EH (cell line): ENCODE measurements at places on chromosomes 7 and 10.

- DNase-seq, result no peak
These were observed 417.3 kb downstream of the RPS24 start for GRCh38 chr10:78450807-78451485.

GRCh38 chr7:36526863-36527548 is 137.3 kb downstream of the ANLN start:
- peak; percentile 71 for DNase-seq

DNA sequence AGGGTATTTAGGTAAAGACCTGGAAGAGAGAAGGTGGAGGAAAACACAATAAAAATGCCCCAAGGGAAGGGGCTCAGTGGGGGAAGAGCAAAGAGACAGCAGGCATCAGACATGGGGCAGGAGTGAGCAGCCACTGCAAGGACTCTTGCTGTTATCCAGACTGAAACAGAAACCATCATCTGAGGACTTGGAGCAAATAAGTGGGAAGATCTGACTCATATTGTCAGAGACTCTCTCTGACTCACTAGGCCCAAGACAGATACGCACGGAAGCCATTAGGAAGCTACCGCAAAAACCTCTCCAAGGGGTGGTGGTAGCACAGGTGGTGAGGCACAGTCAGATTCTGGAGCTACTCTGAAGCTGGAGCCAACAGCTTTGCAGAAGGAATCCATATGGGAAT is 110.7 kb downstream of the RNF32 start:
- peak; percentile 74 for DNase-seq

DNA sequence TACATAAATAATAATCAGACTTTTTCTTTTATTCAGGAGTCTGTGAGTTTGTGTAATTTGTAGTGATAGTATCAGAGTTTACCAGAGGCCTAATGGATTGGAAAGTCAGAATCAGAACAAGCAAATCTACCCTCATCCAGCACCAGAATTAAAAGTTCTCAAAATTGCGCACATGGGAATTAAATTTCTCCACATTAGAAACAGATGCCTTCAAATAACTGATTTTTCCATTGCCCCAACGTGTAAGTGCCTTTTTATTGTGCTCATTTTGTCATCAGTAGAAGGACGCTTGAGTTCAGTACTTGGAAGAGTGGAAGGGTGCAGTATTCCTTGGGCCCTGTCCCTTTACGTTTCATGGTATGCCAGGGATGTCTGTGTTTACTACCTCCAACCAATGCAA is 32.8 kb downstream of the BICC1 start:
- no peak for DNase-seq

DNA sequence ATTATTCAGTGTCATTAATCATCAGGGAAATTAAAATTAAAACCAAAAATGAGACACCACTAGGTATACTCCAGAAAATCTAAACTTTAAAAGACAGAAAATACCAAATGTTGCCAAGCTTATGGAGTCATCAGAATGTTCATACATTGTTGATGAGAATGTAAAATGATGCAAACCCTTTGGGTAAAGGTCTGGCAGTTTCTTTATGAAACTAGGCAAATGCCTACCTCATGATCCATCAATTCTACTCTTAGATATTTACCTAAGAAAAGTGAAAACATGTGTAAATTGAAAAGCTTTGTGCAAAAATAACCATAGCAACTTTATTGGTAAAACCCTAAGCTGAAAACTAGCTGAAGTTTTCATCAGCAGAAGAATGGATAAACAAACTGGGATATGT is 329.5 kb upstream of the MEOX2 start:
- no peak for DNase-seq

- DNase-seq, result peak; percentile 13
These were observed 1.6 kb downstream of the CHST15 start for GRCh38 chr10:124091646-124092249.

DNA sequence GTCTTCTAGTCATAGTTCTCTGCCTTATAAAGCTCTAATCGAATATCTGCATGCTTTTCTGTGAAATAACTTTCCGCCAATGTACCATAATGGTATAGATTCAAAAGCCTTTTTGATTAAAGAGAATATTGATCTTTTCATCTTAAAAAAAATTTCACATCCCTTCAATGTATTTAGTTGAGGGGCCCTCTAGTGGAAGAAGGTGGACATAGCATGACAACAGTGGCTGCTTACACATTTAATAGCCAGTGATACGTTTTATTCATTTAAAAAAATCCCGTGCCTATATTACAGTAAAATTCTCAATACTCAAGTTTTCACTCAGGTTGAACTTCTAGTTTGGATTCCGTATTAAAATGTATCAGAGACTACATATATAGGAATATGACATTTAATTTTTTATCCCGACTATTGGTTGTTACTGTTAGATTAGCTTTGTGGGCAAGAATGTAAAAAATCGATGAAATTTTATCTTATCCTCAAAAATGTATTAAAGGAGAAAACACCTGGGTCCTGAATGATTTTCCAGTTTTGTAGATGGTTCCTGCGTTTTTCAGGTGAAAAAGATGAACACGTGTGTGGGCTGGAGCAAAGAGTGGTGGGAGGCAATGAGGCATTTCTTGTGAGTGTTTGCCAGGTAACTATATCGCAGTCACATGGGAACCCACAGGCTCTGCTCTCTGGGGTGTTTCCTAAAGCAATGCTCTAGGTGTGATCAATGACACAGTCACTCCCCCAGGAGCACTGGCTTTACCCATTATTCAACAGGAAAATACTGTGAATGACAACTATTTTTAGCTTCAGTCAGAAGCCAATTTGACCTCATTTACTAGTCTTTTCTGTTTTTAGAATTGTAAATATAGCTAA is 24.1 kb upstream of the PNLIP start:
- peak; percentile 38 for DNase-seq

DNA sequence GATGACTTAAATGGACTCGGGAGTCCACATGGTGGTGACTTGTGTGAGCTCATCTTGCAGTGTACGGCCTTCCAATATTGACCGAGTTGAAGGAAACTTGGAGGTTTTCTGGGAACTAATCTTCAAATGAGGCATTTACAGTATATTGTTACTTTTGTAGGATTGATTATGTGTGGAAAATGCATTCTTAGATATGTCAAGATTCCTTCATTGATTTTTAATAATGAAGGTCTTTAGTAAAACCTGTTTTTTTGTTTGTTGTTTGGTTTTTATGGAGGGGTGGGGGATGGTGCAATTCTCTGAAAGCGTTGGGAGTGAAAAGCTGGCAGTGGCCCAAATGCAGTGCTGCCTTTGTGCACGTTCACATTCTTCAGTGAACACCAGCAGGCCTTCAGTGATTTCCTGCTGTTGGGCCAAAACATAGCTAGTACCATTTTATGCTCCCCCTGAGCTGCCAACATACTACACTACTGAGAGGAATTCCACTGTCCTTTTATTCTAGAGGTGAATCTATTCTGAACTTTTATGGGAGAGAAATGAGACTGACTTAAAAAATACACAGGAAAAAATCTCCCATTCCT is 50.4 kb downstream of the CCNY start:
- DNase-seq, result peak; percentile 69

GRCh38 chr10:77417359-77417758 is 220.2 kb downstream of the KCNMA1 start:
- no peak for DNase-seq
